ENCODE measurements at places on chromosomes 4 and X.

DNA sequence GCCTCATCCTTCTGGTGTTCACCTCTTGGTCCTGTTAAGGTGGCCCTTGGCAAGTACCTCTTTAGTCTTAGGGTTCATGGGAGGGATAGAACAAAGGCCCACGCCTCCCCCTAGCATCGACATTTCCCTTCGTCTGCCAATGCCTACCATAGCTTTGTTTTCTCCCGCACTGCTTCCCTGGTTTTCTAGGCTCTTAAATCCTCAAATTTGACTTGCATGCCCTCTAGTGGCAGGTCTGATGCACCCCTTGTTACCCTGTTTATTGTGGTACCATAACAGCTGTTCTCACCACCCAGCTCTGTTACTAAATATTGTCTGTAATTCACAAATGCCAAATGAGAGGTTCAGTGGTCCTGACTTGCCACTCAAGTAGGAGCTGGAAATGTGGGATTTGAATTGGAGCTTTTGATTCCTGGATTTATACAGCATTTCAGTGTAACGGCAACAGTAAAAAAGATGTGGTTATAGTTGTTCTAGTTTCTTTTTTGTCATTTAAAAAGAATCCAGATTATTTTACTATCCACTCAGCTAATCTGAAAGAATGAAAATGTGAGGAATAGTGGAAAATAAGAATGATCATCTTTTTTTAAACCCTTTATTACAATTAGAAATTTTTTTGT is 100.1 kb downstream of the REPS2 start:
- peak; percentile 70 for DNase-seq

GRCh38 chrX:38941675-38942074 is 140.4 kb downstream of the MID1IP1 start:
- DNase-seq, result no peak

DNA sequence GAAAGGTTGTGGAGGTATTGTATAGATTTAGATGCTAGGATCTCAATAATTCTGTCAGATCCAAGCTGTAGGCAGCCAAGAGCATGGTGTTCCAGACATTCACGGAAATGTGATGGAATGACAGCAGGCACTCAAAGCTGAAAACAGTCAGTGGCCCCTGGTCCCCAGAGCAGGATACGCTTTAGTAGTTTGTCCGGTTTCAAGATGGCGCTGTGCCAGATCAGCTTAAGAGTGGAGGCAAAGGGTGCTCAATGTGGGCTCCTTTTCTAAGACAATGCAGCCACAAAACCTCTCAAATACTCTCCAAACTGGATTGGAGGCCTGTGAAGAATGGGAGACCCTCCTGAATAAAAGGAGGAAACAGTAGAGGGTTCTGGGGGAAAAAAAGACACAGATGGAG is 291.2 kb upstream of the HS3ST1 start:
- DNase-seq, result no peak

DNA sequence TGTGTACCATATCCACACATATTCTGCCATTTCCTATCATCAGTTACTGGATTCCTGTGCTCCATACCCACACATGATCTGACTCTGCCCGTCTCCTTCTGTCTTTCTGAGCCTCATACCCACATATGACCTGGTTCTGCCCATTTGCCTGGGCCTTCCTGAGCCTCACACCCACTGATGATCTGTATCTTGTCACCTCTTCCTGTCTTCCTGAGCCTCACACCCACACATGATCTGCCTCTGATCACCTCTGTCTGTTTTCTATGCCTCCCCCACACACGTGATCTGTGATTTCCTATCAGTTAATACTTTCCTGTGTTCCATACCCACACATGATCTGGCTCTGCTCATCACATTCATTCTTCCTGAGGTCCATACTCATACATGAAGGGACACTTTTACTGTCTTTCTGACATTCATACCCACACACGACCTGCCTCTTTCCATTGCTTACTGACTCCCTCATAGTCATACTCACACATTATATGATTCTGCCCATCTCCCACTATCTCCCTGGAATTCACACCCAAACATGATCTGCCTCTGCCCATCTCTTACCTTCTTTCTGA is 32.5 kb downstream of the SCML1 start:
- no peak for DNase-seq

DNA sequence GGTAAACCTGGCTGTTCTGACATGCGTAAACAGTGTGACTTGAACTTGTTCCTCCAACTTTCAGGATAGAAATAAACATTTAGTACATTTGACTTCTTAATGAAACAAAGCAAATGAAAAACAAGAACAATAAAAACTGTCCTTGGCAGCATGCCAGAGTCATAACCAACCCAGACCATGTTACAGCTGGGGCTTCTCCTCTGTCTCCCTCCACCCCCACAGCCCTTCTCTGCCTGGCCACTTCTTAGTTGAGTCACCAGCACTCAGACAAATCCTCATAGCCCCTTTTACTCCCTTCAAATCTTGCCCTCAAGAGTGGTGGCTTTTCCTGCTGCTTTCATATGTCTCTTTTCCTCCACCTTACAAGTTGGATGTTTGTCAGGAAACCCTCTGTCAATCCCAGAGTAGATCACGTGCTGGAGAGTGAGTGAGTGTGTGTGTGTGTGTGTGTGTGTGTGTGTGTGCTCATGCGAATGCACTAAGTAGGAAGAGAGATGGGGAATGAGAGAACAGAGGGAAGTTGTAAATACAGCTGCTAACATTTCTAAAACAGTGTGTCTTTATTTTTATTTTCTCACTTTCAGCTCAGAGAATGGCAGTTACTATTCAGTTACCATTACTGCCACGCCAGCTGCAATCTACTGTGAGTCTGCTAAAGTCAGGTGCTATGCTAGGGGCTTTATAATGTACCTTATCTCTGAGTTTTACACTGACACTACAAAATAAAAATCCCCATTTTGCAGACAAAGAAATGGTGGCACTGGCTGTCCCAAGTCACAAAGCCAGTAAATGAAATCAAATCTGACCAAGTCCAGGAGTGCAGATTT is 15.0 kb downstream of the SCARB2 start:
- DNase-seq, result peak; percentile 81

DNA sequence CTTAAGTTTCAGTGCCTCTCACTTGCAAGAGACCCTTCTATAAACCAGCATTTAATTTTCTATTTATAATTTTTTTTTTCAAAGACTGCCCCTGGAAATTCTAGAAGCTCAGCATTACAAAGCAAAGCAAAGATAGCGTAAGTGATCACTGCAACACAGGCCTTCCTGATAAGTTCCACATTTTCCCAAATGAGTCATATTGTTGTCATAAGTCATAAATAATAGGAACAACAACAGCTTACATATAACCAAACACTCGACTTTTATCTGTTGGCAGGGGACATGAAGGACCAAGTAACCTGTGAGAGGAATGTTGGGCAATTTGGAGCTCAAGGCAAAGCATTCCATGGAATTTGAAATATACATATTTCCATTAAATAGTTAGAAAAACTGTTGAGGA is 815.5 kb downstream of the DMD start:
- DNase-seq, result no peak

DNA sequence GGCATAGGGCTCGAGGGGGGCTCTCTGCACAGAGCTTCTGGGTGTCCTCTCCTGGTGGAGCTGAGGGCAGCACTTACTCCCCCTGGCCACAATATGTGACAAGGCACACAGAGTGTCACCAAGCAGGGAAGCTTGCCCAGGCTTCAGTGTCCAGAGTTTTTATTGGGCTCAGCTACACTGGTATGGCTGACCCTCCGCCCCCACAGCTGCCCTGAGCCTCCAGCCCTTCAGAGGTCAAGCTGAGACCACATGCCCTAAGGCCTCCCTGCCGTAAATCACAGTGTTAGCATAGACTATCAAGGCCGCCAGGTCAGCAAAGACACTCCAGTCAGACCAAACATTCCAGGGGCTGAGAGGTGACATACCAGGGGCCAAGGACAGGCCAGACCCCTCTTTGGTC is 59.0 kb downstream of the EVC start:
- DNase-seq, result no peak

DNA sequence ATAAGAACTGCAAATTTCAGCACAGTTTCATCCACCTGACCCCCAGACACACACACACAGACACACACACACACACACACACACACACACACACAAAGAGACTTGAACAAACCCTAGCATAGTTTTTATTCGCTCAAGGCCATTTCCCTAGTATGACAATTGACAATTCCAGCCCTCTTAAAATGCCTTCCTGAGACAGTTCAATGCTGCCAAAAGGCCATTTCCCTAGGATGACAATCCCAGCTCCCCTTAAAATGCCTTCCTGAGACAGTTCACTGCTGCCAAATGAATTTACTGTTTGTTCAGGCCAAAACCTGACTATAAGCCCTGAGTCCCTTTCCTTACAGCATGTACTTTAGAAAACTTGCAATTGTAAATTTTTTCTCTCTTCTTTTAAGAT is 259.5 kb upstream of the SLC7A11 start:
- DNase-seq, result no peak

- DNase-seq, result no peak
These were observed 818.5 kb downstream of the FAM133A start for GRCh38 chrX:94492541-94492940.

DNA sequence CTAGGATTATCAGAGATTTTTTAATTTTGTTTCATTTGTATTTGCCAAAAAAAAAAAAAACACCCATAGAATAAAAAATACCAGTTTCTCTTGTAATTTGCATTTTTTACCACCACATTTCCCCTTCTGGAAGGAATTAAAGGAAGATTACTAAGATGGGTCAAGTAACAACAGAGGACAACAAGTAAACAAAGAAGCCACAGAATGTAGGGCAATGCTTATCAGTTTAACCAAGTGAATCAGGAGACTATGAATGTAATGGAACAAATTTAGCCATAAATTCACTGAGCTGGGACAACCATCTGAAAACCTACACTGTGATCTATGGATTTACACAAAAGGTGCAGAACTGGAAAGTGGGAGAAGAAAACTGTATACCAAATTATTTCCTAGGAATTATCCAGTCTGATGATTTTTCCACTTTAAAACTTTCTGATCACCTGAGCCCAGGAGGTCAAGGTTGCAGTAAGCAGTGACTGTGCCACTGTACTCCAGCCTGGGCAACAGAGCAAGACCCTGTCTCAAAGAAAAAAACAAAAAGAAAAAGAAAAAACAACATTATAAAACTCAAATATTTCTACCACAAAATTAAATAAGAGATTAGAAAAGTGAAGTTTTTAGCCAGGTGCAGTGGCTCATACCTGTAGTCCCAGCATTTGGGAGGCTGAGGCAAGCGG is 32.4 kb downstream of the LRBA start:
- no peak for DNase-seq

- DNase-seq, result no peak
These were observed 139.0 kb upstream of the JADE1 start for GRCh38 chr4:128670513-128670912.

- DNase-seq, result no peak
These were observed 512 bp upstream of the ANTXR2 start for GRCh38 chr4:80073473-80074008.

GRCh38 chr4:155943605-155944291 is 9.9 kb downstream of the CTSO start:
- DNase-seq, result no peak

- DNase-seq, result no peak
These were observed 29.9 kb downstream of the VEGFC start for GRCh38 chr4:176762661-176763308.

- no peak for DNase-seq
These were observed 48.0 kb upstream of the HDAC8 start for GRCh38 chrX:72620550-72621145.

GRCh38 chrX:2283111-2283859 is 217.5 kb downstream of the DHRSX start:
- no peak for DNase-seq

DNA sequence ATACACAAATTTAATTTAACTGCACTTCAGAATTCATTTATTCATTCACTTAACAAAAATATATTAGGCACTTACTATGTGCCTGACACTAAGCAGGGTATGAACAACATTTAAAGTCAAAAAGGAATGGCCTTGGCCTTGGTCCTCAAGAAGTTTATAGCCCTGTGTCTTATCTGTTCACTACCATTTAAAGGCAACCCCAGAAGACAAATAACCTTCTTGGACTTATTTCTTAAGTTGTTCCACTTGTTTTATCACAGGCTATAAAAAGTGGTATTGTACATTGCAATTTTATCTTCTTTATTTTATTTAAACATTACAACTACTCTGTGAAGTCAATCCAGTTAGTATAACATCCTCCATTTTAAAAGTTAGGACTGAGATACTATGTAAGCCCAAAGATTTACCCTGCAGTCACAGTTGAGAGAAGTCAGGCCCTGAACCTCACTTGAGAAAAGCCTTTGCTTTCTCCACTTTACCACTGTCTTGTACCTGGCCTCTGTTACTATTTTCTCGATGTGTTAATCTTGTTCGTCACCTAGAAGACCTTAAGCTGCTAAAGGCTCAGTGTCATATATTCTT is 305.6 kb upstream of the DIPK2B start:
- DNase-seq, result no peak

GRCh38 chr4:169440446-169440845 is 169.7 kb upstream of the SH3RF1 start:
- DNase-seq, result no peak

DNA sequence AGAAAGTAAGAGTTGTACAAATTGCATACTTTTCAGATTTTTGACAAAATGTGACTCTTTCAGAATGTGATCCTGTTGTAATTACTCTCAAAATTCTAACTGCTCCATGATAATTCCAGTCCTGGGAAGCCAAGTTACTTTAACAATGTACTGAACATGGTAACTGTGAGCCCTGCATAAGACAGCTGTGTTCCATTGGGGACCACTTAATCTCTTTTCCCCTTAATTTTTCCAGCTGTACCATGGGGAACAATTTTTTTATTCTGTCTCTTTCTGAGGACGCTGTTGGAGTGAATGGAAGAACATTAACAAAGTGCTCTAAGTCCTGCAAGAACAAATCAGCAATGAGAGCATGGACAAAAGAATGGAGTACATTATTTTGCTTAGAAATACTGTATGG is 95.8 kb downstream of the UPRT start:
- DNase-seq, result no peak

GRCh38 chrX:30612250-30612655 is 34.7 kb upstream of the TASL start:
- no peak for DNase-seq

GRCh38 chr4:128942607-128943006 is 133.1 kb downstream of the JADE1 start:
- no peak for DNase-seq

DNA sequence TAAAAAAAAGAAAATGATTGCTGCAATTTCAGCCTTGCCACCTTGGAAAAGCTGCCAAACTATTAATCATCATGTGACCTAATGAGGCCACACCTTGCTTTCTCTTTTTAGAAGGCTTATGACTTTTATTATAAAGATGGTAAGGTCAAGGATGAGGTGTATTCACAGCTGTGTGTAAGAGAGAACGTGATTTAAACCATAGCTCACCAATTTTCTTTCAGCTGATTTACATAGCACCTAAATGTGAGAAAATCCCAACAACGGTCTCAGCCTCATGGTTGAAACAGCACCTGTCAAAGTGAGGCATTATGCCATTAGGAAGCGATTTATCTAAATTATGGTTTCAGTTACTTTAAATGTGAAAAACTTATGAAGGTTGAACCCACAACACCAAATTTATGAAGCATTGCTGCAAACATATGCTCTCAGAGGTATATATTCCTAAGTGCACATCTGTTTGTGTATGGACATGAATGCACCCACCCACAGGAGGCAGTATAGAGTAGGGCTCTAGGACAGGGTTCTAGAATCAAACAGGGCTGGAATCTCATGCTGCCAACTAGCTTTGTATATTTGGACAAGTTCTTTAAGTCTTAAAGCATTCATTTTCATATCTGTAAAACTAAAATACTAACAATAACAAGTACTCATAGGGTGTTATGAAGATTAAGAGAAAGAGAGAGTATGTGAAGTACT is 40.7 kb downstream of the ANXA3 start:
- no peak for DNase-seq

- DNase-seq, result peak; percentile 46
These were observed 714.5 kb upstream of the TENM3 start for GRCh38 chr4:181528570-181529184.
